Activated CD8-positive, alpha-beta T cell treated with anti-CD3 and anti-CD28 coated beads for 36 hours (primary cell): ENCODE measurements at places on chromosomes 1 and 21. TPM values are rescaled to one million over a fixed set of nuclear protein-coding genes. Genes with fewer than 3 reads are reported as not detected.
A peak's percentile ranks its signal among the peaks of the same experiment; 100 is the strongest.

GRCh38 chr1:20793236-20793635 lies 6.1 kb upstream of the HP1BP3 start:
- DNase-seq = no peak

GRCh38 chr1:115810609-115811008 lies 30.3 kb downstream of the NHLH2 start:
- DNase-seq = no peak

The GBP3 gene
- total RNA-seq = 5.7 TPM

DNA sequence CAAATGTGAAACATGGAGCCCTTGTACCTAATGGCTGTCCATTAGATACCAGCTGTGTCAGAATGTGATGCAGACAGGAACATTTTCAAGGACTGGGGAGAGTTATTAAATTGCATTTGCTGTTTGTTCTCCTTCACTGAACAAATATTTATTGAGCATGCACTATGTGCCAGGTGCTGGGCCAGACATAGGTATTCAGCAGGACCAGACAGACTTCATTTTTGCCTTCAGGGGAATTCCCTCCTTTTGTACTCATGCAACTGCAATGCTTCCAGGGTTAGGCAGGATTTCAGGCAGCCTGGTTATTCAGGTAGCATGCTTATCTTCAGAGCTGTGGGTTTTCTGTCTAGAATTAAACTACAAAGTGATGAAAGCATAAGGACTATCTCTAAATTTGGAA lies 64.2 kb upstream of the SMYD2 start:
- DNase-seq = no peak

GRCh38 chr1:7576946-7577657 lies 194.0 kb upstream of the VAMP3 start:
- DNase-seq = no peak

GRCh38 chr21:39633770-39634181 lies 21.0 kb downstream of the B3GALT5 start:
- no peak for DNase-seq

DNA sequence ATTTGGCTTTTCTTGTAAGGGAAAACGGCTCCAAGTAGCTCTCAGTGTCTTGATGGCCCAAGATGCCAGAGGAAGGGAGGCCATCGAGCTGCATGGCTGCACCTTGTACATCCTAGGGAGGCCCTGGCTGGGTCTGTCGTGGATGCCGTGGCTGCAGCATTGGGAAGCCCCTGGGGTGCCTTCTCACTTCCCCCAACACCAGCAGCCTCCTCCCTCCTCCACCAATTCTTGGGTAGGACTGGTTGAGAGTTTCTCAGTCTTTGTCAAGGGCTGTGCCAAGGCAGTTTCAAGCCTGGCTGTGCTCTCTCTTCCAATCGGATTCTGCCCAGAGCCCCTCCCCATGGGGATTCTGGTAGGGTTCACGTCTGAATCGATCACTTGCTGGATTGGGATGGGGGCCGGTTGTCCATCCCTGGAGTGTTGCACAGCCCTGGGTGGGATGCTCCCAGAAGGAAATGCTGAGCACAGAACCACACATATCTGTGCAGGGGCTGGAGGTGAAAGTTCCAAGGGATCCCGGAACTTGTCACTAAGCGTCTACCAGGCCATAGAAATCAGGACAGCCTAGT lies 14.0 kb upstream of the SPSB1 start:
- no peak for DNase-seq

- no peak for DNase-seq
Measured at GRCh38 chr1:221241592-221241991, 362.3 kb downstream of the HLX start.

The TDRKH gene
- 9.7 TPM for total RNA-seq

GRCh38 chr1:46411601-46412341 lies 17.7 kb downstream of the FAAH start:
- peak; percentile 51 for DNase-seq

DNA sequence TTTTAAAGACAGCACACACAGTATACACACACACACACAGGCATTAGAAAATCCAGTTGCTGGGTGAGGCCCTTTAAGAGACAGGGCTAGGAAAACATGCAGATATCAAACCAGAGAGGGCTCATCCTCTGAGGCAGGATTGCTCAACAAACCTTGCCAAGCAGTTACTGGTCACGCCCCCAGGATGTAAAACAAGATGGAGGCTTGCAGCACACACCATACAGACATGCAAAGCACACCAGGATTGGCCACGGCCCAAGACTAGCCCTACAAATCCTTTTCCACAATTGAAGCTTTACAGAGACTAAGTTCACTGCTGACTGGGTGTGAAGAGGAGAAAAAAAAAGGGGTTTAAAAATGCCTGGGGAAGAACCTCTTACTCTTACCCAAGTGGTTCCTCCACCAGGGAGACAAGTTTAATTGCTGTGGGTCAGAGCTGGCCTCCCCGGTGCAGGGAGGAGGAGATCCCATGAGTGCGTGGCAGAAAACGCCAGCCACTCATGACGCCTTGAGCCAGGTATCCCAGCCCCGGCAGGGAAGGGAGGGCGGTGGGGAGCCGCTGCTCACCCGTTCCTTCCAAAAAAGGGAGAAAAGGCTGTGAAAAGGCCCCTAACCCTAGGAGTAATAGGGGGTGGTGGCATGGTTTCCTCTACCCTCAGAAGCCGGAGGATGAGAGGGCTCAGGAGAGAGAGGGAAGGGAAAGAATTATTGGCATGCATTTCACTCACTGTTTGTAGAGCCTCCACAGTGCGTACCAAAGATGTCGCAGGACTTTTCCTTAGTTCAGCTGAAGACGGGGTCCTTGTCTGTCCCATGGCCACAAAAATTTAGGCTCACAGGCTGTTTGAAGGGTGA lies 594.6 kb upstream of the ZP4 start:
- DNase-seq = no peak

DNA sequence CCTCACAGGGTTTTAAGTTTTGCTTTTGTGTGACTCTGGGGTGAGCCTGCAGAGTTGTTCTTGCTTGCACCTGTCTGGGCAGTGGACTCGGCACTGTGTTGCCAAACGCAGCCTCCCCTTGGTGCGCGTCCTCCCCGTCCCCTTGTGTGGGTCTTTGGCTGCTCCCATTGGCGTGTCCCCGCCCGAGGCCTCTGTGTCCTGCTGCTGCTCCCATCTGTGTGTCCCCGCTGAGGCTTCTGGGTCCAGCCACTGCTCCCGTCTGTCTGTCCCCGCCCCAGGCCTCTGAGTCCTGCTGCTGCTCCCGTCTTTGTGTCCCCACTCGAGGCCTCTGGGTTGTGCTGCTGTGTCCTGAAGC lies 62.8 kb downstream of the PCNT start:
- no peak for DNase-seq

DNA sequence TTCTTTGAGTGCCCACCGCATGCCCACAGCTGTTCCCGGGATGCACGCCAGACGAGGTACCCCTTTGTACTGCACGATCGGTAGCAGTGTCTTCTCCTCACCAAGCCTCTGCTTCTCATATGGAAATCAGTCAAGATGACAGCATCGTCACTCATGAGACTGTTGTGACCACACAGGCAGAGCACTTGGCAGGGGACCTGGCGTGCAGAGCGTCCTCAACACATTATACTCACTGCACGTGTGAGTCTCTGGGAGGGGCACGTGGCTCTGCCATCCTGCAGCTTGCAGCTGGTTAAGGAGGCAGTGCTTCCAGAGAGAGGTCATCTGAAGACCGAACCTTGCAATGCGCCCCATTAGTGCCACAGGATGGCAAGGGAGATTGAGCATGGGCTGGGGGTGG lies 266.8 kb downstream of the NPHP4 start:
- no peak for DNase-seq

The NCAM2 gene
- not detected for total RNA-seq

- no peak for DNase-seq
Measured at GRCh38 chr1:1038694-1039093, 18.8 kb downstream of the AGRN start.

GRCh38 chr1:199746666-199747384 lies 280.7 kb upstream of the NR5A2 start:
- DNase-seq = no peak

The FAM72B gene
- 32.1 TPM for total RNA-seq

GRCh38 chr1:42847111-42847595 lies 740 bp downstream of the ZNF691 start:
- DNase-seq = peak; percentile 11

GRCh38 chr21:42120101-42120902 lies 49.2 kb downstream of the UMODL1 start:
- no peak for DNase-seq

DNA sequence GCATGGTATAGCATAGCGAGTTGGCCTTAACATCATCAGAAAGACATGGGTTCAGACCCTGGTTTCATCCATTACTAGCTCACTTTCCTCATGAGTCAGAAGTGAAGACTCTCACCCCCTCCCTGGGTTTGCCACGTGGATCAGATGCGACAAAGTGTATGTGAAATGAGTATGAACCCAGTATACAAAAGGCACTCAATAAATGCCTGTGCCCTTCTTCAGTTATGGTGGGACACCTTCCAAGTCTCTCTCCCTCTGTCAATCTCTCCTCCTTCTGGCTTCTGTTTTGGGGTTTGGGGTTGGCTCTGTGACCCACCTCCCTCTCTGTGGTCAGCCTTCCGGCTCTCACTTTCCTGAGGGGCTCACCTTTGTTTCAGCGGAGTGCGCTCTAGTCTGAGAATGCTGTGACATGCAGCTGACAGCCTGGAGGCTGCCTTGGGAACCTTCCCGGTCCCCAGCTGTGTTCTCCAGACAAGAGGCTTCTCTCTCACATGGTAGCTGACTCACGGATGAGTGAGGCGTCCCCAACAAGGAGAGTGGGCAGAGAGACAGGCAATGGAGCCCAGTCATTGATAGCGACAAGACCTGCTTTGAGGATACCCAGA lies 155.0 kb upstream of the EDN2 start:
- peak; percentile 90 for DNase-seq

GRCh38 chr1:209893751-209894150 lies 44.3 kb upstream of the SYT14 start:
- no peak for DNase-seq

- no peak for DNase-seq
Measured at GRCh38 chr1:110853135-110853534, 19.8 kb upstream of the CD53 start.

DNA sequence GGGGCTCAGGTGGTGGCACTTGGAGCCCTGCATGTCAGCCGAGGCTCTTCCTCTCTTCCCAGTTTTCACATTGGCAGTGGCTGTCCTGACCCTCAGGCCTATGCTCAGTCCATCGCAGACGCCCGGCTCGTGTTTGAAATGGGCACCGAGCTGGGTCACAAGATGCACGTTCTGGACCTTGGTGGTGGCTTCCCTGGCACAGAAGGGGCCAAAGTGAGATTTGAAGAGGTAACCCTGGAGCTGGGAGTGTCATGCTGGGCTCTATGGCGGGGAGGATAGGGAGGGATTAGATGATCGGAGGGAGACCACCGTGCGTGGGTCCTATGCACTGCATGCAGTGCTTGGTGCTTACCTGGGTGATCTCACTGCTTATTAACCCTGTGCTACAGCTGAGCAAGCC lies 13.5 kb downstream of the AZIN2 start:
- no peak for DNase-seq

DNA sequence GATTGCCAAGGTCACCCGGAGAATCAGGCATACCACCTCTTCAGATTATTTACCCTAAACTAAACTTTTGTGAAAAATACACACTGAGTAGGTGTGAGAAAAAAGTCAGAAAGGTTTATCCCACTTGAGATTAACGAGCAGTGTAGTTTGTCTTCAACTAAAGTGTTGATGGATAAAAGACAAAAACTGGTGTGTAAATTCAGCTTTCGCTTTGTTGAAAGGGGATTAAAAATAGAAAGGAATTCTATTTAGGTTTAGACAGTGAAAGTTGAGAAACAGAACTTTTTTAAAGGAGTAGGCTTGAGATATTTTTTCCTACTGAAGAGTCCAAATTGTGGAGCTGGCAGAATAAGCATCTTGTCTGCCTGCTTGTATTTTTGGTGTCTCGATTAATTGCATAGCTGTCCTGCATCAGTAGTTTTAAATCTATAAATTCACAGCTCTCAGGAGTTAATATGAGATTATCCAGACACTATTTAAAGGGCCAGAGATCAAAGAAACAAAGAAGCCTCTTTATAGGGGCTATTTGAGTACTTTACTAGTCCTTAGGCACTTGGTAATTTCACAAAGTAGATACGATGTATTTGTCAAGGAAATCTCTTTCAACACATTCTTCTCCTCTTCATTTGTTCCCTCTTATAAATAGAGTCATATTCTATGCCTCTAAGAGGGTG lies 46.7 kb upstream of the RABGAP1L start:
- DNase-seq = no peak

The SELL gene
- total RNA-seq = 105 TPM

The RAB42 gene
- not detected for total RNA-seq

DNA sequence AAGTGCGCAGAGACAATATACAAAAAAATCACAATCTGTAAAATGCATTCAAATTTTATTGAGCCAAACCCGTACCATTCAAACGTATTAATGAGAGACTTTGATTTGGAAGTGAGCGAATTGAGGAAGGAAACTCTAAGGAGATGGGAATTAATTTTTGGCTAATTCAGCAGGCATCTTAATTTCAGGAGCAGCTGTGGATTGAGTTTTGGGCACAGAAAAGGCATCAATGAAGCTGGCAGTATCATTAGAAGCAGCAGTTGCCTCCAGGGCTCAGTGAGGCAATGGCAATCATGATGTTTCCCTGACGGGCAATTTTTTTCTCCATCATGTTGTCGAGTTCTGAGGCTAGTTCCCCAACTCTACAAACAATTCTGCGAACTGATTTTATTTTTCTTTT lies 2041.6 kb downstream of the NCAM2 start:
- DNase-seq = no peak

- DNase-seq = no peak
Measured at GRCh38 chr1:15219280-15220023, 27.6 kb upstream of the FHAD1 start.

GRCh38 chr1:38527373-38527966 lies 332.1 kb downstream of the RRAGC start:
- DNase-seq = peak; percentile 89

The SERTAD4 gene
- total RNA-seq = not detected

The KLHL20 gene
- 15.8 TPM for total RNA-seq

DNA sequence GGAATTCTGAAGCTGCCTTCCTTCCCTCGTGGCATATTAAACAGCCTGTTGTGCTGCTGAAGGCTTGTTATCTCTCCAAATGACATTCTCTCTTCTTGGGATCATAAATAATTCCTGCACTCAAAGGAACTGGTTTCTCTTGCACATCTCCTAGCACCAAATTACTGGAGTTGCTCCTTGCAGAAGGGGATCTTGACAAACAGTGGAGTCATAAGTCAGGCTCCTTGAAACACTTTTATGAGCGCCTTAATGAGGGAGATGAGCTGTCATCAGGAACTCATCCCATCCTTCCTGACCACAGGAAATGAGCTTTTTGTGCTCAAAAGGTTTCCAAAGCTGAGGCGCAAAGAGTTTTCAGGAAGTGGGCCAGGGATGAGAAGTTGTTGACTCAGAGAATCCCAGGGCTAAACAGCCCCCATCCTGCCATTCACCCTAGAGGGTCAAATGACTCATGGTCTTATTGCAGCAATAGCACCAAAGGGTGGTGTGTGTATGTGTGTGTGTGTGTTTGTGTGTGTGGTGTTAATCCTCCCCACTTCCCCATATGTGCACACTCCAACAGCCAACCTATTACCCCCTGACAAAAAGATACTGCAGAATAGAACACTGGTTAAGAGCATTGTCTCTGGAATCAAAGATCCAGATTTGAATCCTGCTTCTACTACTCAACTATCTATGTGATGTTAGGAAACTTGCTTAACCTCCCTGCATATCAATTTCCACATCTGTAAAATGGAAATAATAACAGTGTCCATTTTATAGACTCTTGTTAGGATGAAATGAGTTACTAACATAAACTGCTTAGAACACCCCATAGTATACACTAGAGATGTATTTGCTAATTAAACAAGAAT lies 2.8 kb upstream of the PHC2 start:
- DNase-seq = peak; percentile 15

GRCh38 chr1:117565076-117565556 lies 40.7 kb upstream of the TENT5C start:
- no peak for DNase-seq

GRCh38 chr1:156055281-156056048 lies 883 bp downstream of the LAMTOR2 start:
- DNase-seq = no peak
